ENCODE measurements at places on chromosomes 2 and 18.

DNA sequence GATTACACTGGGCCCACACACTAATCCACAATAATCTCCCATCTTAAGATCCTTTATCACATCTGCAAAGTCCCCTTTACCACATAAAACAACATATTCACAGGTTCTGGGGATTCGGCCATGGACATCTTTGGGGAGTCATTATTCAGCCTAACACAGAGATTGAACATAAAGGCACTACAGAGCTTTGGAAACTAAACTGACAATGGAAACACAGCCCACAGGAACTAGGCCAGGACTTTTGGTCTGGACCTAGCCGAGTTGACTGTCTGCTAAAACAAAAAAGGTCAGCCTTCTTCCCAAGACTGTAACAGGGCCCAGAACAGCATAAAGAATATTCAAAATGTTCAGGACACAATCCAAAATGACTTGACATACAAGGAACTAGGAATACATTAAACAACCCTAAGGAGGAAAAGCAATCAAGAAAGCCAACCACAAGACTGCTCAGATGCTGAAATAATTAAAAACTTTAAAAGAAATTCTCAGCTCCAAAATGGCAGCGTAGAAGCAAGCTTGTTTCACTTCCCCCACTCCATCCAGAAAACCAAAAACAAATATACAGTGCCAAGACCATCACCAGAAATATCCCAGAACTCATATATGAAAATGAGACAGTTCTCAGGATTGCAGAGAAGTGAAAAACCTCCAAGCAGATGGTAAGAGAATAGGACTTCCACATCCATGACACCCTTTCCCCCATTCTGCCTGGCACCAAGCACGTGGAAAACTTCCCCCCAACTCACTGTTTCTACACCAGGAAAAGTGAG lies 207.8 kb downstream of the ATAD2B start:
- no peak for DNase-seq

GRCh38 chr2:1992280-1992679 lies 248.0 kb upstream of the PXDN start:
- no peak for DNase-seq

DNA sequence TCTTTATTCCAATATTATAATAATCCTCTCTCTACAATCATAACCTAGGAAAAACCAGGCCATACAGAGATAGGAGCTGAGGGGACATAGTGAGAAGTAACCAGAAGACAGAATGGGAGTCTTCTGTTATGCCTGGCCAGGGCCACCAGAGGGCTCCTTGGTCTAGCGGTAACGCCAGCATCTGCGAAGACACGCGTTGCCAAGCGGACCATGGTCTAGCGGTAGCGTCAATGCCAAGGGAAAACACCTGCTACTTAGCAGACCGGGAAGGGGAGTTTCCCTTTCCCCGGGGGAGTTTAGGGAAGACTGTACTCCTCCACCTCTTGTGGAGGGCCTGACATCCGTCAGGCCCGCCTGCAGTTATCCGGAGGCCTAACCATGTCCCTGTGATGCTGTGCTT lies 36.6 kb downstream of the ARL6IP6 start:
- DNase-seq = no peak

- DNase-seq = no peak
These were observed 27.6 kb downstream of the VIL1 start for GRCh38 chr2:218446547-218446946.

GRCh38 chr2:241566468-241566867 lies 7.9 kb downstream of the BOK start:
- no peak for DNase-seq

GRCh38 chr2:86020984-86021383 lies 84.7 kb downstream of the POLR1A start:
- no peak for DNase-seq

GRCh38 chr18:26794230-26795101 lies 71.0 kb downstream of the AQP4 start:
- DNase-seq = no peak

DNA sequence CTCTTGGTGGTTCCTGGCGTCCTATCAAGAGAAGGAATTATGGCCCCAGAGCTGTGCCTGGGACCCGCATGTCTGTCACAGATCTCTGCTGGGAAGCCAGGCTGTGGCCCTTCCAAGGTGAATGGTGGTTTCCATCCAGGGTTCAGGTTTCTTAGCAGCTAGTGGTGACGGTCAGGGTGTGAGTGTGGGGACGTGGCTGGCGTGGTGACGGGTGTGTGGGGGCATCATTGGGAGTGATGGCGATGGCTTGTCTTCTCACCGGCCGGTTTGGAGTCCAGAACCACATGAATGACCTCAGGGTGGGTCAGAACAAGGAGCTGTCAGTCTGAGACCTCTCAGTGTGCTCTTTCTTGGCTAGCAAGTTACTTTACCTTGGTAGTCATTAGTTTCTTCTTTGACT lies 52.6 kb downstream of the AGAP1 start:
- no peak for DNase-seq

DNA sequence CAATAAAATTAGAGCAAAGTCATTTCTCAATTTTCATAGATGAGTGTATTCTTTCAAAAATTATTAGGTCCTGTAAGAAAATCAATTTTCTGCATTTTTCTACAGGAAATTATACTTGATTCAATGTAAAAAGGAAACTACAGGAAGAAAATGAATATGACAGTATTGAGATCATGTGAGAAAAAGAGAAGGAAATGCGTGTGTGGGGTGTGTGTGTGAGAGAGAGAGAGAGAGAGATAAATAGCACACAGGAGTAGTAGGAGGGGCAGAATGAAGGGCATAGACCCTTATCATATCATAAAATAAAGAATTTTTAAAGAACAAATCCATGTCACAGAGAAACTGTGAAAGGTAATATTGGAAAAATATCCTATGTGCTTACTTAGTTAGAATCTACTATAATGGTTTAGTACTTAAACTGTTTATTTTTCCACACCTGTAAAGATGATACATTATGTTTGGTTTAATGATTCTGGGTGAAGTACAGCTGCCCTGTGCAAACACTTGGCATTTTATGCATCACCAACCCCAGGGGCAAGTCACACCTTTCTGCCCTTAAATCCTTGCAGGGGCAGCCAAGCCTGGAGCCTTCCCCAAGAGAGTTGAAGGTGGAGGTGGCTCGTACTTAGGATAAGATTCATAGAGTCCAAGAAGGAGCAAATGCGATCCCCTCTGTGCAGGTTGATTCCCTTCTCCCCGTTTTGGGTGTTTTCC lies 276.4 kb downstream of the TGIF1 start:
- no peak for DNase-seq

DNA sequence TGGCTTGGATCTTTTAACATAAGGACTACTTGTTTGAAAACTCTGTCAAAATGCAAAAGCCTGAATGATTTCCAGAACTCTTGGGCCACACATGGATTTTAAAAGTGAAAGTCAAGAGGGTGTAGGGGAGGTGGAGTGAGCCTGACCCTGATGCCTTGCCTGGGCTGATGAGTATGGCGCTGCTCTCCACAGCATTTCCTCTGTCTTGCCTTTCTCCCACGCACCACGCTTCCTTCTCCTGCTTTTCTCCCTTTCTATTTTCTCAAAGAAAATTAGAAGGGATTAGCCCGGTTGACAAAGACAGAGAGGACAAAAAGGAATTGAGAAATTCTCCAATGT lies 207.0 kb upstream of the CCDC68 start:
- no peak for DNase-seq

DNA sequence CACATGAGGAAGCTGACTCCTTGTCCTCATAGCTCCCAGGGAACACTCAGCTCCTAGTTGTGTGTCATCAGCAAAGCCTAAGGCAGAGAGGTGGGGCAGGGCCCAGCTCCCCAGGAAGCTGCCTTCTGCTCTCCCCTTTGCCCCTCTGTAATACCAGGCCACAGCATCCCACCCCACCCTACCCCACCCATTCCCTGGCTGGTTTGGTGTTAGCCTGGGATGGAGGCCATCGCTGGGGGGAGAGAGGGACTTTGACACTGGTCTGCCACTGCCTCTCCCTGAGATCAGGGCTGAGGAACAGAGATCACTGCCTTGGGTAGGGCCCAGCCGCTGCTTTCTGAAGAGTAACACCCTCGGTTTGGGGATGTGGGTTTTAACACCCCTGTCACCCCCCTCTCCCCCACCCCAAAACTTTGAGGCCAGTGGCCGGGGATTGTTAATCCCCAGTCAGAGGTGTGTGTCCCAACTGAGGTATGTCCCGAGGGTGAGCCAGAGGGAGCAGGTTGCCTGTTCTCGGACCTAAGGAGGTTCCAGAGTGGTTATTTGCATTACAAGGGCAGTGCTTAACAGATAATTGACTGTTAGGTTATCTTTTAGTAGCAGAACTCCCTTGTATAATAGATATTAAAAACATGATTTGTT lies 41.4 kb downstream of the TET3 start:
- DNase-seq = no peak

All from stimulated activated effector memory CD8-positive, alpha-beta T cell treated with anti-CD3 and anti-CD28 coated beads, Interleukin-12 subunit alpha, Interleukin-12 subunit beta, amount 100 ng/mL, for 72 hours (primary cell).